ENCODE measurements at places on chromosomes 5 and 9. TPM values are rescaled to one million over a fixed set of nuclear protein-coding genes. Genes with fewer than 3 reads are reported as not detected.
A peak's percentile ranks its signal among the peaks of the same experiment; 100 is the strongest.

DNA sequence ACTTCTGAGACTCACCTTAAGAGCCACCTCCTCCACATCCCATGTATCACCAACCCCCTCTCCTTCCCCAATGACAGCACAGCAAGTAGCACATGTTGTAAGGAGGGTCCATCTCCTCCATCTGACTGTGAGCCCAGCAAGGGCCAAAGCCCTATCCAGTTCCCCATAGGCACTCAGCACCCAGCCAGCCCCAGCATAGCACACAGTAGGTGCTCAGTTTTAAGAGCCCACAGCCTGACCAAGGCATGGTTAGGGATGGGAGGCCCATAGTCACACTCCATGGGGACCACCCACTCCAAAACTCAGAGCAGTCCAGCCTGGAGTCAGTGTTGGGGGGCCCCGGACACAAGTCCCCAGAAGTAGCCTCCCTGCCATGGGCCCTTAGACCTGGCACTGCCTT, 205.7 kb downstream of the CDK5RAP2 start:
- no peak for DNase-seq

DNA sequence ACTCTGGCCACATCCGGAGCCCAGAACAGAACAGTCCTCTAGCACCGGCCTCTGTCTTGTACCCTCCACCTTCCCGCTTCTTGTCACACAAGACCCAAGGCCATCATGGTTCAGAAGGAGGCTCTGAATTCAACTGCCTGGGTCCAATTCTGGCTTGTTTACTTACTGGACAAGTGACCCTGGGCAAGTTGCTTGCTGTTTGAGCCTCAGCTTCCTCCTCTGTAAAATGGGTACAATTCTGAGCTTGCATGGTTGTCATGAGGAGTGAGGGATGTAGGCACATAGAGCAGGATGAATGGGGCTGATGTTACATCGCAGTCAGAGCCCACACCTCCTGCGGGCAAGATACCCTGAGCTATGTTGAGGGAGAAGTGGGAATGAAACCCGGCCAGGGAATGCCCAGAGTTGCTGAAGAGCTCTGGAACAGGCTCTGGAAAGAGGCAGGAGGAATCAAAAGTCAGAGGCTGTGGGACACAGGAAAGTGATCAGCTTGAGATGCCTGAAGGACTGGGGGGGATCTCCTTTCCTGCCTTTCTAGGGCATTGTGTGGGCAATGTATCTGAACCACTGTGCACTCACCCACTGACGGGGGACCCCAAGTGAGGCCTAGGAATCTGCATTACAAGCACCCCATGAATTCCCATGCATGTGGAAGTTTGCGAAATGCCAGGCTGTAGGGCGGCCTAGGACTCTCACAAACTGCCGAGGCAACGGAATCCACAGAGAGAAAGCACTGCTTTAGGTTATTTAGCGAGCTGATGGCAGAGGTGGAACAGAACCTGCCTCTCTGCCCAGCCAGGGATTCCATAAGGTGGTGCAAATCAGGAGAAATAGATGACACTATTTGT, 29.4 kb upstream of the IL17B start:
- DNase-seq = no peak

DNA sequence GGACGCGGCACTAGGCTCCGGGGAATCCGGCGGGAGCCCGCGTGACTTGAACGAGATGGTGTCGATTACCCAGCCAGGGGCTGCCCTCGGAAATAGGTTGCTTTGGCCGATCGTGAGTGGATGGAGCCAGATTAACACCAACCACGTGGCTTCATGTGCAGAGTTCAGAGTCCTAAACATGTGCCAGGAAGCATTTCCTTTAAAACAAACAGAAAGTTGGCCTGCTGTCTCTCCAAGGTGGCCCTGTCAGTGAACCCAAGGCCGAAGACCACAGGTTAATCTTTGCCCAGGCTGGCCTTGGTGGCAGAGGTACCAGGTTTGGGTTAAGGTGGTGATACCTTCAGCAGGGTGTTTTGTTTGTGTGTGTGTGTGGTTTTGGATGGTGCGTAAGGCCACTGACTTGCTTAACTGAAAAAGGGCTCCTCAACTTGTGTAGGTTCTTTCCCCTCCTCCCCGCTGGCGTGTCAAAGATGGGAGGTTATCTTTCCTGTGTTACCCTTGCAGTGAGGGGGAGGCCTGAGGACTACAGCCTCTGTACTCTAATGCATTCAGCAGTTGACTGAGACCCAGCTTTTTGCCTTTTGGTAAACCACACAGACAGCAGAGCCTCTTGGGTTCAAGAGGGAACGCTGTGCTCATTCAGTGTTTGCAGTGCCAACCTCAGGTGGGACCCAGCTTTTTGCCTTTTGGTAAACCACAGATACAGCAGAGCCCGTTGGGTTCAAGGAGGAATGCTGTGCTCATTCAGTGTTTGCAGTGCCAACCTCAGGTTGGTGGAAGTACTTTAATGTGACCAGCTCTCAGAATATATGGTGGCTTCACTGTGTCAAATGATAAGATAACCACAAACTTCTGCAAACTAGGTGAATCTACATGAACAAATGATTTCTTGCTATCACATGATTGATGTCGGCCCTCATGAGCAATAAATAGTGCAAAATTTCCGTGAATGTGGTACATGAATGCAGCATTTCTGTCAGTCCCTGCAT, 1.4 kb downstream of the IQGAP2 start:
- peak; percentile 75 for DNase-seq

The SHC3 gene
- total RNA-seq = not detected

The ANKRD18A gene
- 10.9 TPM for total RNA-seq

DNA sequence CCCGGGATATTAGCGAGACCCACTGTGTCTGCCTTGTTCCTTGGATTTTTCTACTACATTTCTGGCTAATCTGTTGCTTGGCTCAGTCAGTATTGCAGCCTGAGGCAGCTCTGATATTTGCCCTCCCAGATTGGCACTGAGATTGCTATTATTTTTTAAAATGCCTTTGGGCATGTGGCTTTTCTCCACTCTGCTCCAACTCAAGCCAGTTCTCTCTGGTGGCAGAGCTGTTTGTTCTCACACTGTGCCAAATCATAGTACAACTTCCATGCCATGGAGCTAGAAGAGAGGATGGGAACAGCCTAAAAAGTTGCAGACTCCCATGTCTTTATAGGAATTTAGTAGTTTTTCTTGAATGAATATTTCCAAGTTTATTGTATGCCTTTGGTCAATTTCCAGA, 155.9 kb upstream of the ATP10B start:
- no peak for DNase-seq

GRCh38 chr5:176628406-176629228, 1.7 kb downstream of the SNCB start:
- no peak for DNase-seq

- DNase-seq = no peak
Measured at GRCh38 chr9:98879963-98880310, 63.8 kb upstream of the COL15A1 start.

- no peak for DNase-seq
Measured at GRCh38 chr9:108933231-108933717, 650 bp downstream of the ELP1 start.

DNA sequence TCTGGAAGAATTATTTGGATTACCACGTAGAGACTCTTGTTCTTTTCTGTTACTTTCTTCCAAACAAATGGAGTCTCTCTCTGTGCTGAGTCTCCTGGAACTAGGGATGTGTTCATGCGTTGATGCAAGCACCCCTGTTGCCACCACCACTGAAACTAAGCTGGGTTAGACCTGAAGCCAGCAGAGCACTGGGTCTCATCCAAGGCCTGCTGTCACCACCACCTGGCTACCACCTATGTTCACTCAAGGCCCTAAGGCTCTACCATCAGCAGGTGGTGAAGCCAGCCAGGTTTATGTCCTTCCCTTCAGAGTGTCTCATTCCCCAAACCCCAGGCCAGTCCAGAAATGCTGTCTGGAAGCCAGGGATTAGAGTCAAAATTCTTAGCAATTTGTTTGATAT, 13.3 kb downstream of the RIC1 start:
- no peak for DNase-seq

- no peak for DNase-seq
Measured at GRCh38 chr5:138033386-138033808, 518 bp upstream of the FAM13B start.

GRCh38 chr9:84230355-84231145, 110.0 kb downstream of the SLC28A3 start:
- no peak for DNase-seq

- DNase-seq = no peak
Measured at GRCh38 chr9:13728131-13728530, 448.6 kb upstream of the MPDZ start.

- DNase-seq = no peak
Measured at GRCh38 chr5:35876922-35877321, 20.2 kb downstream of the IL7R start.

DNA sequence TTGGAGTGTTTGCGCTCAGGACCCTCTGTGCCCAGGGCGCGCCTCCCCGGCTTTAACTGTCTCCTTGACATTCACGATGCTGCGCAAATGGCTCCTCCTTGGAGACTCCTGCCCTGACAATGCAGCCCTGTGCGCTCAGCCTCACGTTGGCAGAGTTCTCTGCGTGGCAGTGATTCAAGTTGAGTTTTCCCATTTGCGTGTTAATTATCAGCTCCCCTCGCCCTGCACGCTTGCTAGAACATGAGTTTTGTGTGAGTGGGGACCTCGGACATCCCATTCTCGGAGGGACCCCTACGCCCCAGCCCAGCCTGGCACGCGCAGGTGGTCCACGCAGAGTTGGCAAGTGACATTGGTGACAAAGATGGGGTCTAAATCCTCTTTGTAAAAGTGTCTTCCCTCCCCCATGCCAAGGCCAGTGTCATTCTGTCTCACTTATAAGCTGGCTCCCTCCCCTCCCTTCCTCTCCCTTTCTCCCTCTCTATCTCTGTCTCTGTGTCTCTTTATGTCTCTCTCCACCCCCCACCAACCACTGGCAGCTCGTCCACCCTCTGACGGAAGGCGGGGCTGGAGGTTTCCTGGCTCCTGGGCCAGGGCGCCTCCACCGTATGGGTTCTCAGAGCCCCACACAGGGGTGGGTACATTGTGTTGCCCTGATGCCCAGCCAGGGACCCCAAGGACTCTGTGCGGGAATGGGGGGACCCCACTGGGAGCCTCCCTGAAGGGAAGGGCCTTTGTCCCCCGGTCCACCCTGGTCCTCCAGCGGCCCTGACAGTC, 169.3 kb downstream of the OLFM1 start:
- DNase-seq = no peak

DNA sequence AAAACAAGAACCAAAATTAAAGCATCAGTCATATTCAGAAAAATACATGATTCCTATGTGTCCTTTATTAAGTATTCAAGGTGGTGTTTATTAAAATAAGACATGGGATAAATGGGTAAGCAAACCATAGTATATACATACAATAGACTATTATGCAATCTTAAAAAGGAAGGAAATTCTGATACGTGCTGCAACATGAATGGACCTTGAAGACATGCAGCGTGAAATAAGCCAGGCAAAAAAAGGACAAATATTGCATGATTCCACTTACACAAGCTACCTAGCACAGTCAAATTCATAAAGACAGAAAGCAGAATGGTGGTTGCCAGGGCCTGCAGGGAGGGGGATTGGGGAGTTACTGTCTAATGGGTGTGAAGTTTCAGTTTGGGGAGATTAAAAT, 127.7 kb downstream of the DMAC1 start:
- no peak for DNase-seq

The TAF1L gene
- total RNA-seq = not detected

GRCh38 chr5:67983251-67984110, 232.1 kb upstream of the PIK3R1 start:
- no peak for DNase-seq

Data from CD4-positive, CD25-positive, alpha-beta regulatory T cell (primary cell).